ENCODE measurements at places on chromosomes 2 and 18.

- no peak for DNase-seq
Observed at GRCh38 chr2:76445880-76446279, 735.2 kb upstream of the GCFC2 start.

DNA sequence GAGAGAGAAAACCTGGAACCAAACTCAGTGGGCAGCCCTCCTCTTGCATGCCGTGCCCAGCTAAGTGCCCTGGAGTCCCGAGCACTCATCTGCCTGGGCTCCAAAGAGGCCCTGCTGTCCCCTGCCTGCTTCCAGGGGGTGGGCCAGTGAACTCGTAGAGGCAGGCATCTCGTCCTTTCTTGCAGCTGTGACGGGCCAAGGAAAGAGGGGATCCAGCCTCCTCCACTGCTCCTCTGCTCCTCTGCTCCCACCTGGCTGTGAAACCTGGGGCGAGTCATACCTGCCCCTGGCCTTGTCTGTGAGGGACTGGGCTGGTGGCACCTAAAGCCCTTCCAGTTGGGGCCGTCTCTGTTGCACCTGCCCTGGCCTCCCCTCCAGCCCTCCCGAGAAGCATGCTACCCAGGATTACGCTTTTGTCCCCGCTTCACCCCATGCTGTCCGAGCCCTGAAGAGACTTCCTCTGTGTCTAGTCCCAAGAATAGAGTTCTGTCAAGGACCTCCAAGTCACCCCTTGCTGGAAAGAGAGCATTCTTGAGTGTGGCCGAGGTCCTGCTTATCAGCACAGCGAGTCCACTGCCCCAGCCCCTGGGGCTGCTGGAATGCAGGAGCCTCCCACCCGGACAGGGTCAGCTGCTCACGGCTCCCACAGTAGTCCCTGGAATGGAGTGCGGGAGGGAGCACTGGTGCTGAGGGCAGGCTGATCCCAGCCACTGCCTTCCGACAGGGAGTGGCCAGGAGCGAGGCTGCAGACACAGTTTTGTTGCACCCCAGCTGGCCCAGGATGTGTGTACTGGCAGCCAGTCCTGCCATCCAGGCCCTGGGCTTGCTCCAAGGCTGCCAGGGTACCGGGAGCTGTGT lies 14.3 kb downstream of the KCNK3 start:
- DNase-seq: no peak

GRCh38 chr2:157898591-157898996 lies 22.5 kb upstream of the ACVR1 start:
- DNase-seq: peak; percentile 71

- DNase-seq: no peak
Observed at GRCh38 chr2:237326266-237327171, 87.4 kb downstream of the COL6A3 start.

DNA sequence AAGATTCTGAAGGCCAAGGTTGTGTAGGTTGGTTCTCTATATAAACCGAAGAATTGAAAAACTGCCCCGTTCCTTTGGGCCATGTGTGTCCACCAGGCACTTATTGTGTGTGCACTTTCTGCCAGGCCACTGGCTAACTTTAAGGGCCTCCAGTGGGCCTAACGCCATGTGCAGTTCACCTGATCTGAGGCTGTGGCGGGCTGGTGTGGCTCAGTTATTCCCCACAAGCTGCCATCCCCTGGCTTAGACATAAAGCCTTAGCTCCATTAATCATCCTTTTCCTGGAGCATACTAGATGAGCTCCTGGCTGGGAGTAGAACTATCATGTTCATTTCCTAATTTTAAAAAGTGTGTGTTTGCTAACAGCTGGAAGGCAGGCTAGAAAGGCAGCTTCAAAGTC lies 304.1 kb upstream of the TNP1 start:
- no peak for DNase-seq

DNA sequence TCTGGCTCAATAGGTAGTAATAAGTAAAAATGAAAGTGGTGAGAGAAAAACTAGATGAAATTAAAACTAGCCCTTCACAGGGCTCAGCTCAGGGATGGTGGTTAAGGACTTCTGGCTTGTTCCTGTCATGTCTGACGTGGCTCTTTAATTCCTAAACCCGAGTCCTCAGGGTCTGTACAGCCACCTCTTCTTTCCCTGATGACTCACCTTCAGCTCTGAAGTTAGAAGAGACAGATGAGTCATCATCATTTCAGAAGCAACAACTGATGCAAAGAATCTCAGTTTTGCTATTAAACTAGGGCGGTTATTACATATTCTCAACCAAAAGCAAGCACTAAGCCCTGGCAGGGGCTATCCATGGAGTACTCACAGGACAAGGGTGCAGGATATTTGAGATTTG lies 24.0 kb upstream of the ITGB6 start:
- DNase-seq: peak; percentile 89

- DNase-seq: no peak
Observed at GRCh38 chr2:158634627-158635026, 160.5 kb upstream of the DAPL1 start.

DNA sequence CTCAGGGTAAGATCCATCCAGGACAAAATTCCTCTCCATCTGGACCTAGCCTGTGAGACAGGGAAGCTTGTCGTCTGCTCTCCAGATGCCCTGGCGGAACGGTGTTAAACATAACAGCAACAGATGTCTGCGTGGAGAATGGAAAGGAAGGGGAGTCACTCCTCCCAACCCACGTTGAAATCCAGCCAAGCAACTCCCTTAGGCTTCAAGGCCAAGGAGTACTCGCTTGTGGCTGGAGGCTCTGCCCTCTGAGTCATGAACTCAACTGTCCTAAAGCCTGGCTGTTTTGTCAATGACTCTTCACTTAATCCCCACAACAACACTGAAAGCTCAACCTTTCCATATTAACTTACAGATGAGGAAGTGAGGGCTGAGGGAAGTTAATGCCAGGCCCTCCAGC lies 42.2 kb downstream of the TPO start:
- DNase-seq: no peak

- DNase-seq: peak; percentile 16
Observed at GRCh38 chr18:75923169-75923568, 495.7 kb upstream of the SMIM21 start.

DNA sequence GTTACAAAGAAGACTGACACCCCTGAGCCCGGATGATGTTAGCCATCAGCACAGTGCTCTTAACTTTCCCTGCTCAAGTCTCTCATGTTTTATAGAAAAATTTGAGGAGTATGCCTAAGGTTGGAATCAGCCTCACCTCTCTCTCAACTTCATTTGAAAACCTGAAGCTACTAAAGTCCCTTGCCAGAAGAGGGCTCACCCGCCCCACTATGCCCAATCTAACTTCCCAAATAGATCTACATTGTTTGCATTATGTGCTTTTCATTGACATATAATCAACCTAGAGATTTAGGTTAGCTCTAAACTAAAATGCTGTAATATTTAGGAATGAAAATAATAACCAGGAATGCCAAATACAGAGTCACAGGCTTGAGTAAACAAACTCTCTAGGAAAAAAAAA lies 305.4 kb downstream of the NCKAP5 start:
- no peak for DNase-seq

GRCh38 chr2:36528274-36528673 lies 69.7 kb downstream of the FEZ2 start:
- DNase-seq: no peak

- no peak for DNase-seq
Observed at GRCh38 chr2:118279005-118279404, 190.7 kb downstream of the INSIG2 start.

DNA sequence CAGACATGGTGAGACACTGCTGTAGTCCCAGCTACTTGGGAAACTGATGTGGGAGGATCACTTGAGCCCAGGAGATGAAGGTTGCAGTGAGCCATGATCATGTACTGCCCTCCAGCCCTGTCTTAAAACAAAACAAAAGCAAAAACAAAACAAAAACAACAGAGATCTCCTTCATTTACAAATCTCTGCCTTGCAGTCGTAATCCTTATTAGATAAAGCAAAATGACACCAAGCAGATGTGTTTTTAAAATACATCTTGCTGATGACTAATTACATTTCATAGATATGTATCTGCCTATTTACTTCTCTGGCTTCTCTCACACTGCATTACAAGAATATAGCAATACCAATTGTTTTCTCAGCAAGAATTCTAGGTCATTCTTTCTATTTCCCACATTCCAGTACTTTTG lies 22.8 kb downstream of the NFE2L2 start:
- DNase-seq: peak; percentile 20

DNA sequence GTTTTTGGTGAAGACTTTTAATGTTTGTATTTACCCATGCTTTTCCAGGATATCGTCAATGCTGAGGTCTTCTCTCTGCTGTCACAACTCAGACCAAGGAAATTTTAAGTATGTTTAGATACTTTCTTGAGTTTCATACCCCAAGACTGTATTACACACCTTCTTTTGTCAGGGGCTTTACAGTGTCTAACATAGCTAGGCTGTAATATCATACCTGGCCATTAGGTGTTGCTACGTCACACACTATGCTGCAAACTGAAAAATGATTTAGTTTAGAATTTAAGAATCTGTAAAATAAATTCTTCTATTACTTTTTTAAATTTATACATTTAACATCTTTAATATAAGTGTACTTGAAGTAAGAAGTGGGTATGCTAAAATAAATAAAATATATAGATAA lies 358.4 kb upstream of the NRP2 start:
- DNase-seq: no peak

GRCh38 chr2:46780411-46780800 lies 135.2 kb downstream of the MCFD2 start:
- no peak for DNase-seq

GRCh38 chr2:177880285-177880684 lies 192.3 kb downstream of the PDE11A start:
- no peak for DNase-seq

DNA sequence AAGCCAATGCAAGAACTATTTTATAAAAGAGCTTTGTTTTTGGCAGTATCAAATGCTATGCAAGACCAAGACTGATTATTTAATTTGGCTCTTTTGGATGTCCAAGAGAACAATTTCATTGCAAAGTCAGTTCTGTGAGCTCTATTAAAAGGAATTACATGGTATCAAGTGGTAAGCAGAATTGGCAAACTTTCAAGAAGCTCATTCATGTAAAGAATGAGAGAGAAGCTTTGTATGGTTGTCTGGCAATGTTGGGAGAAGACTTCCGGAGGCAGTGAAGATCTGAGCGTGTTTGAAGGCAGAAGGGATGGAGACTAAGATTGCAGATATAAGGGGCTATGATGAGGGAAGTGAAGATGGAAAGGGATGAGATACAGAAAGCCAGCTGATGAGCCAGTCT lies 49.6 kb downstream of the CPS1 start:
- DNase-seq: no peak

DNA sequence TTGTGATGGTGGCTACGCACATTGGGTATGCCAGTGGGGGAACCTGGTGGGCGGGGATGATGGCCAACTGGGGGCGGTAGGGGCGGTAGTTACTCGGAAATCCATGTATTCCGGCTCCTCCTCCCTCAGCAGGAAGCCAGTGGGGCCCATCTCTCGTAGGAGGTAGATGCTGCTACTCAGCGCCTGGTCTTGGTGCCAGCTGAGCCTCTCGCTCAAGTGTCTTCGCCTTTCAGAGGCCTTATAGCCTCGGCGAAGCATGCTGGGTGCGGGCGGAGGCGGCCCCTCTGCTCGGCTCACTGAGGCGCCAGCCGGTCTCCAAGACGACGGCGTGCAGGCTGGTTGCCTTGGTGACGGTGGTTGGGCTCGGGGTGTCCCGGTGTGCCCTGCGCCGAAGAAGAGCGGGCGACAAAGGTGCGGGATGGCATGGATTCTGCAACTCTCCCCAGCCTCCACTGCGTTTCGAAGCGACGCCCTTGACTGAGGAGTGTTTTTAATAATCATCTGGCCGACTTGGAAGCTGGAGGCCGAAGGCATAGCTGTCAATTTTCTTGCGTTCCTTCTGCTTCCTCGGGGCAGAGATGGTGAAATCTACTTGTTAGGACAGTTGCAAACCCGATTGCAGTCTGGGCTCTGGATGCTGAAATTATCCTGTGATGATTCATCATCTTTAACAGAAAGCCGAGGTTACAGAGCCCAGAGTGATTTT lies at the start of gene ZSWIM2:
Gene ZSWIM2 (minus strand): TSS at position 298 of the 706 bp plus-strand sequence. CDS start 40 bp downstream, at position 258.
- DNase-seq: peak; percentile 85

- DNase-seq: no peak
Observed at GRCh38 chr18:62200121-62200914, 13.3 kb downstream of the RELCH start.

- DNase-seq: no peak
Observed at GRCh38 chr2:215390550-215390913, 45.3 kb downstream of the FN1 start.

DNA sequence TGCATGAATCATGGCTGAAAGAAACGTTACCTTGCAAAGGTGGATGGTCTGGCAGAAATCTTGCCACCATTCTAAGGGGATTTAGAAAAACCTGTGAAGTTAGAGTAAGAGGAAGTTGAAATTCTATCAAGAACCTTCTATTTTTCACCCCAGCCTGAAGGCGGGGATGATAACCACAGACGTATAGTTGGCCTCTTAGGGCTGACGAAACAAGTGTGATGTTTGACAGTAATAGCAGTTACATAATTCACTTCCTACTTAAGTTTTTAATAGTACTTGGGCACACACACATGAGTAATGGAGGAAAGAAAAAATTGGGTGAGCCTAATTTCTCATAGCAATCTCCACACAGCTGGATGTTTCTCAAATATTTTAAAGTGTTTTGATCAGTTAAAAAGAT lies 336.6 kb upstream of the SALL3 start:
- DNase-seq: no peak

- DNase-seq: no peak
Observed at GRCh38 chr2:37326866-37327634, 2.4 kb upstream of the PRKD3 start.

- DNase-seq: peak; percentile 70
Observed at GRCh38 chr2:101113441-101114267, 37.5 kb downstream of the TBC1D8 start.

DNA sequence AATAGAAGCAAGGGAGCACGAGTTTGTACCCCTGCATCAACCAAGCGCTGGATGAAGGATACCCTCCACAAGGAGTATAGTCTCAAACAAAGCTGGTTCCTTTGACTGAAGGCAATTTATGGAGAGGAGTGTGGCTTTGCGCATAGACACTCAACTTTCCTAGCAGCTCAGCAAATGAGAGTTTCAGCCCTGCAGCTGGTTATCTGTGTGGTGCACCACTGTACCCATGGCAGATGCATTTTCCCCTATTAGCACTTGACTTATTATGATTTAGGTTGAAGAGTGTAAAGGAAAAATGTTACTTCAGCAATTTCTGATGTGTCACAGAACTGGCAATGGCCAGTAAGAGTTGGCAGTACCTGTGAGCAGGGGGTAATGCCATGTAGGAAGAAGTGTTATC lies 440.1 kb upstream of the LINC00305 start:
- no peak for DNase-seq

DNA sequence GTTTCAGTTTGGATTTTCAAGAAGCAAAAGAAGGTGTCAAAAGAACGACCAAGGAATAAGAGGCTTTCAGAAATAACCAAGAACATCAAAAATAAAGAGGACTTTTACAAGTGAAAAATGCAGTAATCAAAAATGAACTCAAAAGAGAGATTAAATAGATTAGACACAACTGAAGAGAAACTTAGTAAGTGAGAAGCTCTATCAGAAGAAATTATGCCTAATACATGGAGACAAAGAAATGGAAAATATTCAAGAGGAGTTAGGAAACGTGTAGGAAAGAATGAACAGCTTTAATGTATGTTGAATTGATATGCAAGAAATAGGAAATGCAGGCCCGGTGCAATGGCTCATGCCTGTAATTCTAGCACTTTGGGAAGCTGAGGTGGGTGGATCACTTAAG lies 145.8 kb downstream of the ACOXL start:
- no peak for DNase-seq

Measured in fibroblast of skin of left quadriceps (primary cell).